ENCODE measurements at places on chromosomes 6 and 20. TPM values are rescaled to one million over a fixed set of nuclear protein-coding genes. Genes with fewer than 3 reads are reported as not detected.

The C20orf204 gene
- total RNA-seq: 5.8 TPM

- H3K36me3 ChIP-seq: no peaks in the 10 kb centered on the region
- no peaks in the 10 kb centered on the region for H3K4me1 ChIP-seq
- peaks cover 12% of the 10 kb centered on the region for H3K27me3 ChIP-seq
- H3K4me3 ChIP-seq: no peak overlapping the region
These were observed 75.8 kb downstream of the PERP start for GRCh38 chr6:138031417-138031816.

- H3K27me3 ChIP-seq: no peaks in the 10 kb centered on the region
- no peaks in the 10 kb centered on the region for H3K36me3 ChIP-seq
- no peaks in the 10 kb centered on the region for H3K4me1 ChIP-seq
These were observed 751.5 kb downstream of the CBLN4 start for GRCh38 chr20:55253781-55254180.

GRCh38 chr6:134797400-134798113 lies 152.3 kb downstream of the ALDH8A1 start:
- no peak overlapping the region for H3K4me3 ChIP-seq
- no peak overlapping the region for H3K27ac ChIP-seq
- peaks cover 2% of the 10 kb centered on the region for H3K27me3 ChIP-seq
- DNase-seq: no peak

DNA sequence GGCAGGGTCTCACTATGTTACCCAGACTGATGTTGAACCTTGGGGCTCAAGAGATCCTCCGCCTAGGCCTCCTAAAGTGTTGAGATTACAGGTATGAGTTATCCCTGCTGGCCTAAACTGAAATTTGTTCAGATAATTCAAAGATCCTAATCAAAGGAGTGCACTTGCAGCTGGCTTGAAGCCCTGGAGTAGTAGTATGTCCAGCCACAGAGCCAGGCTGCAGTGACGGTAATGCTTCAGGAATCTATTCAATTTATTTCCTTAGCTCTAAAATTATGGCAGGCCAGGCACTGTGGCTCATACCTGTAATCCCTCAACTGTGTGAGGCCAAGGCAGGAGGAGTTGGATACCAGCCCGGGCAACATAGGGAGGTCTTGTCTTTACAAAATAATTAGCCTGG lies 1.4 kb upstream of the DDX43 start:
- no peak overlapping the region for H3K4me3 ChIP-seq
- DNase-seq: no peak
- H3K27ac ChIP-seq: no peak overlapping the region
- no peaks in the 10 kb centered on the region for H3K36me3 ChIP-seq

GRCh38 chr6:11833626-11834592 lies 55.3 kb upstream of the ADTRP start:
- no peak for DNase-seq
- no peaks in the 10 kb centered on the region for H3K27me3 ChIP-seq
- H3K36me3 ChIP-seq: peaks cover 8% of the 10 kb centered on the region
- no peak overlapping the region for H3K4me3 ChIP-seq

GRCh38 chr20:39676241-39676640 lies 714.1 kb downstream of the DHX35 start:
- H3K4me3 ChIP-seq: no peak overlapping the region
- no peaks in the 10 kb centered on the region for H3K4me1 ChIP-seq
- no peaks in the 10 kb centered on the region for H3K27me3 ChIP-seq
- H3K36me3 ChIP-seq: no peaks in the 10 kb centered on the region
- no peak for DNase-seq

Measured in naive thymus-derived CD8-positive, alpha-beta T cell (primary cell).